ENCODE measurements at places on chromosomes 2 and 18. TPM values are rescaled to one million over a fixed set of nuclear protein-coding genes. Genes with fewer than 3 reads are reported as not detected.

The CLEC4F gene
- not detected for polyA plus RNA-seq

The IL1A gene
- not detected for polyA plus RNA-seq

The LYG2 gene
- not detected for polyA plus RNA-seq

The PCARE gene
- polyA plus RNA-seq: 0.27 TPM

The ZSWIM2 gene
- polyA plus RNA-seq: not detected

The LBX2 gene
- polyA plus RNA-seq: 1.1 TPM

The GKN1 gene
- polyA plus RNA-seq: not detected

The TWIST2 gene
- 4.9 TPM for polyA plus RNA-seq

The BCL11A gene
- polyA plus RNA-seq: 2.5 TPM

The DUSP11 gene
- polyA plus RNA-seq: 18.5 TPM

The SPRED2 gene
- 36.7 TPM for polyA plus RNA-seq

The SERPINB11 gene
- polyA plus RNA-seq: not detected

The NOSTRIN gene
- polyA plus RNA-seq: 16.5 TPM

The COX5B gene
- 186 TPM for polyA plus RNA-seq

The COL3A1 gene
- polyA plus RNA-seq: 6,126 TPM

The NEUROD1 gene
- not detected for polyA plus RNA-seq

The PFN4 gene
- 1.1 TPM for polyA plus RNA-seq

The CDCA7 gene
- 24.4 TPM for polyA plus RNA-seq

The IMMT gene
- 66.5 TPM for polyA plus RNA-seq

The CNGA3 gene
- 0.20 TPM for polyA plus RNA-seq

The DUSP2 gene
- 3.9 TPM for polyA plus RNA-seq

The TSPYL6 gene
- polyA plus RNA-seq: not detected

The EDAR gene
- polyA plus RNA-seq: 1.4 TPM

The CKAP2L gene
- polyA plus RNA-seq: 8.8 TPM

The MPP4 gene
- not detected for polyA plus RNA-seq

The FHOD3 gene
- polyA plus RNA-seq: 23.8 TPM

The HRH4 gene
- polyA plus RNA-seq: not detected

The SIX3 gene
- not detected for polyA plus RNA-seq

The MBD1 gene
- polyA plus RNA-seq: 38.8 TPM

The RGPD4 gene
- 0.24 TPM for polyA plus RNA-seq

The SH3BP4 gene
- polyA plus RNA-seq: 14.9 TPM

The UGT1A8 gene
- polyA plus RNA-seq: not detected

The UPP2 gene
- not detected for polyA plus RNA-seq

The GNLY gene
- polyA plus RNA-seq: 1.0 TPM

The IL1F10 gene
- not detected for polyA plus RNA-seq

The CIB4 gene
- polyA plus RNA-seq: not detected

The HOXD12 gene
- not detected for polyA plus RNA-seq

The PCGF1 gene
- polyA plus RNA-seq: 16.0 TPM

The PID1 gene
- 37.8 TPM for polyA plus RNA-seq

The ALPI gene
- not detected for polyA plus RNA-seq

The CCDC85A gene
- polyA plus RNA-seq: 3.3 TPM

The SKA1 gene
- polyA plus RNA-seq: 2.9 TPM

The TRAPPC12 gene
- 61.5 TPM for polyA plus RNA-seq

Measured in muscle of back (tissue), 13 donors.